Trophoblast cell (in vitro differentiated cells and primary cell): ENCODE measurements at places on chromosomes 3 and 15.

DNA sequence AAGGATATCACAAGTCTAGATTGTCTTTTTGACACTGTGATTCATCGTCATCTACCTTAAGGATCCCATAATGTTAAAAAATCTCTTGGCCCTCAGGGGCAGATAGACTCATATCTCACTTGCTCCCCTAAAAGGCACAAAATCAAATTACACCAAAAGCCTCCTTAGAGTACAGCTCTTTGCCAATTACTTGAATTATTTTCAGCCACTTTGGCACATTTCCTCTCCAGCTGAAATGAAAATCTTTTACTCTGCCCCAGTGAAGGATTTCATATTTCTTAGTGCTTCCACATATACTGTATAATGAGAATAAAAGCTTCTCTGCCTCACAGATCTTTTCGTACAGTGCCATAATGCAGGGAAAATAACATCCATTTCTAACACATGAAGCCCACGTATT, 190.7 kb upstream of the GBE1 start:
- H3K4me3 ChIP-seq: no peak overlapping the region
- no peaks in the 10 kb centered on the region for H3K27me3 ChIP-seq
- no peaks in the 10 kb centered on the region for H3K4me1 ChIP-seq
- DNase-seq: no peak
- no peaks in the 10 kb centered on the region for H3K36me3 ChIP-seq

DNA sequence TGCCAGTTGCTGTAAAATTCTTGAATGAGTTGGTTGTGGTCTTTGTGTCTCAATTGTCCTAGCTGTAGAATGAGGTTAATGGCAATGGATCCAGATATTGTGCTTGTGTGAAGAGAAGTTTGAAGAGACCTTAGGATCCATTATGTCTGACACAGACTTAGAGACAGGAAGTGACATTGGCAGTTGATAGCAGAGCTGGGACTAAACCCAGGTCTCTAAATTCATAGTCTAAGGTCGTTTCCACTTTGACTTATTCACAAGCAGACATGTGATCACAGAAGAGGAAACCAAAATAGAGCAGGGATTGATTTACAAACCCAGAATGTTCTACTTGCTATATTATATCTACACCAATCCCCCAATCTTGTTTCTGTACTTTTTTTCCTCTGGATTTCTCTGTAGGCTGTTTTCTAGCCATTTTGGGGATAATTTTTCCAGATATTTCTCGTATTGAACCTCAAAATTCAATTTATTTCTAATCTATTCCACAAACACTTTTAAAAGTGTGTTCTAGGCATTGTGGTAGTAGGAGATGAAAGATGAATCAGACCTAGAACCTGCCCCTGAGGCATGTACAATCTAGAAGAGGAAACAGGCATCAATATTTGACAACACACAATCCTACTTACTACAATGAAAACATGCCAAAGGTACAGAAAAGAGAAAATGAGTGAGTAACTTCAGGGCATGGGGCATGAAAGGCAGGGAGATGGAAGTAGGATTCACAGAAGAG, 123.3 kb downstream of the NFKBIZ start:
- no peaks in the 10 kb centered on the region for H3K4me1 ChIP-seq
- no peak for DNase-seq
- H3K4me3 ChIP-seq: no peak overlapping the region
- H3K27ac ChIP-seq: no peak overlapping the region
- H3K36me3 ChIP-seq: no peaks in the 10 kb centered on the region

GRCh38 chr3:152909180-152909883, 74.4 kb downstream of the P2RY1 start:
- no peaks in the 10 kb centered on the region for H3K4me1 ChIP-seq
- H3K27me3 ChIP-seq: no peaks in the 10 kb centered on the region
- H3K36me3 ChIP-seq: no peaks in the 10 kb centered on the region
- no peak overlapping the region for H3K27ac ChIP-seq

GRCh38 chr3:141379250-141379966, 11.1 kb downstream of the ZBTB38 start:
- H3K4me3 ChIP-seq: no peak overlapping the region
- no peak overlapping the region for H3K27ac ChIP-seq
- H3K4me1 ChIP-seq: peaks cover under 1% of the 10 kb centered on the region
- no peaks in the 10 kb centered on the region for H3K27me3 ChIP-seq
- H3K36me3 ChIP-seq: peaks cover 27% of the 10 kb centered on the region
- DNase-seq: no peak
